H7 (cell line): ENCODE measurements at places on chromosomes 1 and 21.

- DNase-seq: no peak
Observed at GRCh38 chr1:211579440-211580302, 710 bp upstream of the SLC30A1 start.

DNA sequence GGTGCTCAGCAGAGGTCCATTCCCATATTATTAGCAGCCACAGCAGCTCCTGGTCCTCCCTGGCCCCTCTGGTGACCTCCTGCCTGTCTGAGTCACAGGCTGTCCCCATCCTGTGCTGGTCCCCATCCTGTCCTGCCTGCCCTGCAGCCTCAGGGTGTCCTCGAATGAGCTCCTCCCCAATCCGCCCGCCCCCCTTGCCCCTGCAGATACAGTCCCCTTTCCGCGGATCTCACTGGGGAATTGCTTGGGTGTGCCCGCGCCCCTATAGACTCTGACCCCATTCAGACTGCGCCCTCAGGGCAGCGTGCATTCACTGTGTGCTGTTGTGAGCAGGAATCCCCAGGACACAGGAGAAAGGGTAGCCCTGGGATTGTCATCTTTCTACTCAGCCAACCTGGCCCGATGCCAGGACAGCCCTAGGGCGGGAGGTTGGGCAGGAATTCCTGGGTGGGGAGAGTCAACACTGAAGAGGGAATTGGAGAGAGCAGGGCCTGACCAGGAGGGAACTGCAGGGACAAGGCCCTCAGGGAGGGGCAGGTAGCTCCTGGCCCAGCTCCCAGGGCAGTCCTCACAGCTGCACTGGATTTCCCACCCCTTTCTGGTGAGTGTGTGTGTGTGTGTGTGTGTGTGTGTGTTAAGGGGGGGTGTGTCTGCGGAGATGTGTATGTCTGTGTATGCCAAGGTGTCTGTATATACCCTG is 1.1 kb upstream of the GUCA2A start:
- no peak for DNase-seq

DNA sequence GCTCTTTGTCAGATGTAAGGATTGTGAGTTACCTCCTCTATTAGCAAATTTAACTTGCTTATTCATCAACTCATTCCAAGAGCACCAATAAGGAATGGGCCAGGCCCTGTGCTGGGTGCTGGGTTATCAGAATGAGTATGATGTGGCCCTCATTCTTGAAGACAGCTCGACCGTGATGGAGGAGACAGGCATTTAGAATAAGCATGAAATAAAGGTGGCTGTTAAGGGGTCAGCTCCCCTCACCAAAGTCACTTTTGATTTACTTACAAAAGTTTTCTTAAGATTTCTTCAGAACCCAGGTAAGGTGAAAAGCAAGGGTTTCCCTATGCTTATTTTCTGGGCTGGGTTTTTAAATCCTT is 15.3 kb upstream of the PADI1 start:
- DNase-seq: no peak

DNA sequence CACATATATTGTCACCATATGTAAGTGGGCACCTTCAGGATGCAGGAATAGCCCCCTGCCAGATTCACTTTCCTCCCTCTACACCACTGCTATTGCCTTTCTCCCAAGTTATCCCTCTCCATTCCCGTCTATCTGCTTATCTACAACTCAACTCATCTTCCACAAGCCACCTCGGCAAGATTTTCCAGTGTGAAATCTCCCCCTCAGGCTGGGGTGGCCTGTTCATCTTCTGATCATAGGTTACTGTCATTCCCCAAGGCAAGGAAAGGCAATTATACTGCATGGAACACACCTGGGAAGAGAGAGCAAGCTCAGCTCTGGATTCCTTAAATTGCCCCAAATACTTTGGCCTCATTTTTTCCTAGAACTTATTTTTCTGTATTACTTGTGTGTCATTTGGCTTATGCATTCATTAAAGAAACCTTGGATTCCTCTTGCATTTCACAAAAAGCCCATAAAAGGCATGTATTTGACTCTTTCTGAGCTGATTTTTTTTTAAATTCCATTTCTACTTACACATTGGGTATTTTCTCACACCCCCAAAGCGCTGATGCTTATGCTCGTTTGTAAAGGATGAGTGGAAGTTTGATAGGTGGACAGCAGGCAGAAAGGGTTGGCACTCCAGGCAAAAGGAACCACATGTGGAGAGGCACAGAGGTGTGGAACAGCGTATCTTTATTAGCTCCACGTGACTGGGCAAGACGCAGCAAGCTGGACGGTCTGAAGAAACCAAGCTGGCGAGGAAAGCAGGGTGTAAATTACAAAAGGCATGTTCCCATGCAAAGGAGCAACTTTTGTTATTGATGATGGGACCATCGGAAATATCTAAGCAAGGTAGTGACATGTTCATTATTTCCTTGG is 169.7 kb upstream of the RAB4A start:
- DNase-seq: no peak

DNA sequence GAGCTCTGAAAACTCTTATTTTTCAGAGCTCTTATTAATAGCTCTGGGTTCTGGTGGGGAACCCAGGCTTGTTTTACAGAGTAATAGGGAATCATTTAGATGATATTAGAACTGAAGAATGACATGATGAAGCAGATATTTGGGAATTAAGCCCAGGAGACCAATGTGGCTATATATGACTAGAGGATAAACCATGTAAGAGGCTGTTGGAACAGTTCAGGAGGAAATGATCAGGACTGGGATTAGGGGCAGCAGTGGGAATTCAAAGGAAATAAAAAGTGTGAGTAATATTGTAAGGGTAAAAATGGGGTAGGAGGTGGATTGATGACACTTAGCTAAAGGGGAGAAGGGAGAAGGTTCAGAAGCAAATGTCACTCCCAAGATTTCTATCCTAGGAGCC is 58.6 kb downstream of the GIPC2 start:
- DNase-seq: no peak

- DNase-seq: no peak
Observed at GRCh38 chr1:46412893-46413595, 18.9 kb downstream of the FAAH start.
